ENCODE measurements at places on chromosomes 5 and 9.
A peak's percentile ranks its signal among the peaks of the same experiment; 100 is the strongest.

DNA sequence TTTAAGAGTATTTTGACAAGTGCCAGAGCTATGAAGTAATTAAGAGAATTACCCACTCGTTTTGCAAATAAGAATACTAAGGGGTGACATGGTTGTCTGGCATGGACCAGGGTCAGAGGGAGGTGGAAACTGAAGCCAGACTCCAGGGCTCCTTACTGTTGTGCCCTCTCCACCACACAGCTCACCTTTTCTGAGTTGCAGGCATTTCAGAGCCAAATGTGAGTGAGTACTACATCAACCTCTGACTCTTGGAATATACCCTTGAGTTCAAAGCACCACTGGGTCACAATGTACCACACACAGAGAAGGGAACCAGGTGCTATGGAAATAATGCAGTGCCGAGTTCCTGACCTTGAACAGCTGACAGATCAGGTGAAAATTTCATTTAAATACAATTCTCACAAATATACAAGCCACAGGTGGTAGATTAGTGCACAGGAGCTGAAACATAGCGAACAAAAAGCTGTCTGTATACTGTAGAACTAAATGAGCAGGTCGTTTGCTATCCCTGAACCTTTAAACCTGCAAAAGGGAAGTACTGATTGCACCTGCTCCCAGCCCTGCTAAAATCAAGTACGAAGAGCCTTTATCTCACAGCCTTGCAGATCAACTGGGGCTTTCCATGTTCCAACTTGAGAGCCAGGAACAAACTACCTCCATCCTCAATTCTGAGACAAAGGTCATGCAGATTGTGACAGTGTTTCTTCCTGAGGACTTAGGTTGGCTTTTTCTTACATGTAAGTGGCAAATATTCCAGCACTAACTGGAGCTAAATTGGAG is 57.0 kb downstream of the GOLM1 start:
- DNase-seq: no peak

GRCh38 chr5:134148316-134148715 is 28.4 kb downstream of the SKP1 start:
- DNase-seq: no peak

- no peak for DNase-seq
These were observed 101.8 kb downstream of the ESM1 start for GRCh38 chr5:54883374-54884194.

GRCh38 chr5:139386050-139386438 is 2.9 kb upstream of the SLC23A1 start:
- DNase-seq: no peak

- no peak for DNase-seq
These were observed 47.8 kb downstream of the PLEKHG4B start for GRCh38 chr5:139579-140442.

- DNase-seq: no peak
These were observed 18.6 kb upstream of the IFNB1 start for GRCh38 chr9:21096172-21096900.

DNA sequence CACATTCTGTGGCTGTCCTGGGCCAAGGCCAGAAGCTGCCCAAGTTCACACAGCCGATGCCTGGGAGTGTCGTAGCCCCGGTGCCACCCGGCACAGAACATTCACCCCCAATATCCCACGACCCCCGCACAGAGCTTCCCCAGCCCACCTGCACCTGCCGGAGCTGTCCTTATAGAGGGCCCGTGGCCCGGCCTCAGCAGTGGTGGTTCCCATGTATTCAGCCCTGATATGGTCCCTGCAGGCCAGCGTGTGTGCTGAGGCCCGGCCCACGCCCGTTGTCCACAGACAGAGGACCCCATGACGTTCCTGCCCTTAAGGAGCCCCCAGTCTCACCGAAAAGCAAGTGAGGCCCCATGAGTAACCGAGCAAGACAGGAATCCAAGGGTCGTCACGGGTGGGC is 5.3 kb upstream of the GFI1B start:
- DNase-seq: no peak

- no peak for DNase-seq
These were observed 56.7 kb upstream of the CPLX2 start for GRCh38 chr5:175814691-175815090.

DNA sequence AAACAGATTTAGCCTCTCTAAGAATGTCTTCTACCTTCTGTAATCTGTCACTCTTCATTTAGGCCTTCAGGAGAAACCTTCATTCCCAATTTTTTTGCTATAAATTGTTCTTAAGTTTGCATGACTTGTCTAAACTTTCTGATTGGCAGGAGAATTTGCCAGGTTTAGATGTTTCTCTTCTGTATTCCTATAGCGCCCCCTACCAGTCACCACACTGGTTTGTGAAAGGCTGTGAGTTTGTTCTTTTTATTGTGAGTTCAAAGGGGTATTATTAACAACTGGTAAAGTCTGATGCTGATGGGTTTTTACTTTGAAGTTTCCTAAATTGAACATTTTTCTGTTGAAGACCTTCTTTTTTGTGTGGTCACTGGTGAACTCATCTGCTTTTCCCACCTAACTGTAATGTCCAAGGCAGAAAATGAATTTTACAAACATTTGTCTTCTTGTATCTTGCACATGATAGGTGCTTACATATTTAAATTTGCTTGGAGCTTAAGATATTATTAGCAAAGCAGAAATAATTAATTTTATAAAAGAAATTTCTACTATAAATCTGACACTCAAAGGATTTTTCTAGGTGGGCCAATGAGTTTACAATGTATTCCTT is 18.4 kb upstream of the F2RL2 start:
- peak; percentile 51 for DNase-seq

- DNase-seq: no peak
These were observed 89.4 kb downstream of the OTULIN start for GRCh38 chr5:14753947-14754346.

GRCh38 chr9:33651125-33651524 is 127.1 kb downstream of the ANKRD18B start:
- DNase-seq: no peak

DNA sequence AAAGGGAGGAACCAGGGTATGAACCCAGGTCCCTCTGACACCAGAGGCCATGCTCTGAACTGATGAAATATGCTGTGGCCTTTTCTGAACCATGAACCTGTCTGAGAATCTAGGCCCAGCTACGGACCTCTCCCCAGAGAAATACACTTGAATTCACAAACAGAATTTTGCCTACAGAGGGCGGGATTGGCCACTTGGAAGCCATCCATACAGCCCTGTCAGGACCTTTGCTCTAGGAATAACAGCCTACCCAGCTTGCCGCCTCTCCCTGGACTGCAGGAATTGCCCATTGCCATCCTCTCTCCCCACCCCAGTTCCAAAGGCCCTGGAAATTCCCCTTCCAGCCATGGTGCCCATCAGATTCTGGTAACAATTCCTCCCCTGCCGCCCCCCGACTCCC is 26.6 kb downstream of the MORN5 start:
- no peak for DNase-seq

DNA sequence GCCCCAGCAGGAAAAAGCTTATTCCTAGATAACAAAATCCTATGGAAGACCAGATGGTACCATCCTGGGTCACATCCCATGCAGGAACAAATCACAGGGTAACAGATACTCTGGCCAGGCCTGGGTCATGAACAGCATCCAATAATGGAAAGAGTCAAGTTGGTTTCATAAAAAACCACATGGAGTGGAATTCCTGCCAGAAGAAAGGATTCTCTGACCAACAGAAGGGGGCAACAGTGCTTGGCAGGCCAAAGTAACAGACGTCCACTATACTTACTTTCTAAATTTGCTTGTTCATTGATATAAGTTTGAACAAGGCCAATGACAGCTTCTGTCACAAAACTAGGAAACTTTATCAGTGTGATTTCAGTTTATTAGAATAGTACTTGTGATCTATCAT is 273.5 kb downstream of the ARRDC3 start:
- DNase-seq: no peak

GRCh38 chr5:119926301-119926700 is 296.9 kb downstream of the FAM170A start:
- DNase-seq: no peak

- DNase-seq: no peak
These were observed 44.2 kb upstream of the GNPDA1 start for GRCh38 chr5:142056816-142057696.

- DNase-seq: no peak
These were observed 157.7 kb upstream of the POU5F2 start for GRCh38 chr5:93899026-93899600.

GRCh38 chr5:159536646-159537045 is 206.4 kb upstream of the IL12B start:
- no peak for DNase-seq

- DNase-seq: no peak
These were observed 16.3 kb upstream of the NPM1 start for GRCh38 chr5:171371326-171371725.

- no peak for DNase-seq
These were observed 17.5 kb downstream of the TNIP1 start for GRCh38 chr5:151063142-151063989.

GRCh38 chr5:172353271-172353812 is 69.8 kb upstream of the UBTD2 start:
- DNase-seq: no peak

DNA sequence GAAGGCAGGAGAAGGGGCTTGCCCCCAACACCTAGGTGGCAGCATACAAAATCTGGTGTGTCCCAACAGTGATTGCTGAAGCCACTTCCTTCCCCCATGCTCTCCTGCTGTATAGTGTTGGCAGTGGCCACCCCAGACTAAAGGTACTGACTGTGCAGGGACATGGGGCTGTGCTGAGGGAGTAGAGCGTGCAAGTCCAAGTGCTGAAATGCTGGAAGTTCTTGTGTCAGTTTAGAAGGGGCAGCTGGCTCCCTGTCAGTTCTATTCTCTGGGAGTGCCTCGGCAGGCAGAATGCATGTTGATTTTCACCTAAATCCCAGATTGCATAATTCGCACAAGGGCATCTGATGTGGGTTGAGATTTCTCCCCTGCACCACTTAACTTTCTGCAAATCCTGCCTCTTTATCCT is 68.6 kb downstream of the GDNF start:
- DNase-seq: no peak

DNA sequence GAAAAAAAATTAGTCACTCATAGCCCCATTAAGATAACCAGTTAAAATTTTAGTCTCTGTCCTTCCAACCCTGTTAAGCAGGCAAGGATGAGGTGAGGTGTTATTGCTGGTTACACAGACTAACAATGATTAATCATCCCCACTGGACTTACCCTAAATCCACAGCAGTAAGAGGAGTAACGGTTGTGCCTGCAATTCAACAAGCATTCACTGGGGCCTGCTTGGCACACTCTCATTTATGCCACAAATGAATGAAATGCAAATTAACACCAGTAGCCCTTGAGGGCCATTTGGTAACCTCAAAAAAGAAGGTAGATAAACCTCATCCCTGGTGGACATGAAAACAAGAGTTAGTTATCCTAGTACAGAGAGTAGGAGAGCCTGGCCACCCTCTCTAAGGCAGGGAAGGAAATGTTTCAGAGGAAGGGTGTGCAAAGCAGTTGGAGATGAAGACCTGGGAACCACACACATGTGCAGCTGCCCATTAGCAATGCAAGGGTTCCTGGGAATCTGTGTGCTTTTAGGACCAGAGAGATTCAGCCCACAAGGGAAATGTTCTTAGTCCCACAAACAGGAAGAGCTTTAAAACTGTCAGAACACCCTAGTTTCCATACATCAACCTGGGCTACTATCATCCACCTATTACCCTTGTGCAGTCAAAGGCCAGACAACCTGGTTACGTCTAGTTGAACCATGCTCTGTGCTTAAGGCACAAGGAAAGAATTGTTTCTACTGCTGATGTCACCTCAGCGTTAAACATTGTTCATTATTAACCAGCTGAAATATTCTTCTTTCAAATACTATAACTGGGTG is 7.7 kb downstream of the LHFPL2 start:
- DNase-seq: no peak

DNA sequence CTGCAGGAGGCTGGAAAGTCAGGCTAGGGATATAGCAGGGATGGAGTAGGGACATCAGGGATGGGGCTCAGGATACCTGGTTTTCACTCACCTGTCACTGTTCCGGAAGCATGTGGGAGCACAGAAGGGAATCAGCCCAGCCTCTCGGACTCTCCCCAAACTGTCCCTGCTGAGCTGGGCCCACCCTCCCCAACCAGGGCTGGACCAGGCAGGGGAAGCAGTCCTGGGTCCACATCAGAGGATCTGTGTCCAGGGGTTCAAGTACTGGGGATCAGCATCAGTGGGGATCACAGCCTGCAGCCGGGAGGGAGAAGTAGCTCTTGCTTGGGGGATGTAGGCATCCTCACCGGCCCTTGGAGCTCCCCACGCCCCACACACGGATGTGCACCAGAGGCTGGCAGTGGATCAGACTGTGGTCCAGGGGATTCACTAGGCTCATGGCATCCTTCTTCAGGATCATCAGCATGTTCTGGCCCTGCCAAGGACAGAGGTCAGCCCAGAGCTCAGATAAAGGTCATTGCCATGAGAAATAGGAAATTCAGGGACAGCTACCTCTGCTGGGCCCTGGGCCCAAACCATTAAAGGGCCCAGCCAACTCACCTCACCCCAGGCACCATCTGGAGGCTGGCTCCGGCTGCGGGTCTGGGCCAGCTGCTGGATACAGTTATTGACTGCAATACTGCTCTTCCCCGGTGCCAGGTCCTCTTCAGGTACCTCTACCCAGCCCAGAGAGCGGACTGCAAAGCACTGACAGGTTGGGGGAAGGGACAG is 2.5 kb downstream of the APBB3 start:
- DNase-seq: no peak

GRCh38 chr5:135505973-135506372 is 29.8 kb downstream of the NEUROG1 start:
- no peak for DNase-seq

DNA sequence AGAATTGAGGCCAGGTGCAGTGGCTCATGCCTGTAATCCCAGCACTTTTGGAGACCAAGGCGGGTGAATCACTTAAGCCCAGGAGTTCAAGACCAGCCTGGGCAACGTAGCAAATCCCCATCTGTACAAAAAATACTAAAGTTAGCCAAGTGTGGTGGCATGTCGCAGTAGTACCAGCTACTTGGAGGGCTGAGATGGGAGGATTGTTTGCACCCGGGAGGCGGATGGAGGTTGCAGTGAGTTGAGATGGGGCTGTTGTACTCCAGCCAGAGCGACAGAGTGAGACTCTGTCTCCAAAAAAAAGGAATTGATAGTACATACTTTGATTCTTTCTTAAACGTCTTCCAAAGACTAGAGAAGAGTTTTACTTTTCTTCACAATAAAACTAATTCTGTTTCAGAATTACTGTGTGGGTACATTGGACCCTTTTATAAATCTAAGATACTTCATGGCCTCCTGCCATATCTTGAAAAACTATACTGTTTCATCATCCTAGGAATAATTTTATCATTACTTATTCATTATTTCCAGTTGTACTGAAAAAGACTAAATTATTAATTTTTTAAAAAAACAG is 132.0 kb upstream of the GRHPR start:
- no peak for DNase-seq

DNA sequence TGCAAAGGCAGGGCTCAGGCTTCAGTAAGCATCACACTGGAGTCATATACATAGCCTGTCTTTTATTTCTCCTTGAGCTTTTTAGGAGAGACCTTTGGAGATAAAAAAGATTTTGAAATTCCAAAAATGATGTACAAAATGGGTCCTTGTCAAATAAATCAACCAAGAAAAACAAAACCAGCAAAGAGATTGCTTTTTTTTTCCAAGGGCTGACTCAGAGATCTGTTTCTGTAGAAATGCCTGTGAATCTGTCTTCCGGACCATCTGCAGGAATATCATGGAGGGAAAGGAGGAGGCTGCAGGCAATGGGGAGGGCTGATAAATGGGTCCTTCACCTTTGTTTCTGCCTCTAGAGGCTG is 77.4 kb downstream of the SLIT3 start:
- no peak for DNase-seq
